Right forelimb (tissue), 1 donor: ENCODE measurements at places on chromosomes 1 and 21.

GRCh38 chr21:35394634-35395369 lies 345.7 kb upstream of the RUNX1 start:
- no peak for DNase-seq

- DNase-seq: peak; percentile 71
These were observed 8.7 kb downstream of the ACAP3 start for GRCh38 chr1:1298861-1299685.

DNA sequence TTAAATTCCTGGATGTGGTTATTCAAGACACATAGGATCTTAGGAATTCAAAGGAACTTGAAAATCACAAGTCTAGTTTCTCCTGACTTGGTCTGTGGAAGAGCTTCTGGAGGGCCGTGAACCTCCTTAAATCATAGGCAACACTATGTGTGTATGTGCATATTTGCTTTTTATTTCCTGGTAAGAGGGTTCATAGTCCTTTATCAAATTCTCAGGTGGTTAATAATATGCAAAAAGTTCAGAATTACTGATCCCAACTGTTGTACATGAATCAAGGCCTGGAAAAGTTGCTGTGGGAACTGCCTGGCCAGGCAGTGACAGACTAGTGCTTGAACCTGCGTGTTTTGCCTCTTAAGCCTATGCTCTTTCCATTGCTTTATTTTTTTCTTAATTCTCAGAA lies 12.9 kb downstream of the MTR start:
- DNase-seq: no peak

DNA sequence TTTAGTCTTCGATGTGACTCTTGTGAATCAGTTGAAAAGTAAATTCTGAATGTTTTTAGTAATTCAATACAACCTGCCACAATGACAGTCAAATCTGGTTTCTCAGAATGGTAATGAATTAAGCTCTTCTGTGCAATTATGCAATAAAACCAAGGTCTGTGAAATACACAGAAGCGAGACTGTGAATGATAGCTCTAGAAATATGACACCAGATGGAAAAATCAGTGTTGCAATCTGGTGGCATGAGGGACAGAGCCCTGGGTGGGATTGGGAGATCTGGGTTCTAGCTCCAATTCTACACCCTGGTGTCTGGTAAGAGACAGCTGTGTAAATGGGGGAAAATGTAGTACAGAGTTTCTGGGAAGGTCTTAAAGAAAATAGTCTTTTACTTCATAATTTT lies 586.4 kb upstream of the ZRANB2 start:
- DNase-seq: no peak

DNA sequence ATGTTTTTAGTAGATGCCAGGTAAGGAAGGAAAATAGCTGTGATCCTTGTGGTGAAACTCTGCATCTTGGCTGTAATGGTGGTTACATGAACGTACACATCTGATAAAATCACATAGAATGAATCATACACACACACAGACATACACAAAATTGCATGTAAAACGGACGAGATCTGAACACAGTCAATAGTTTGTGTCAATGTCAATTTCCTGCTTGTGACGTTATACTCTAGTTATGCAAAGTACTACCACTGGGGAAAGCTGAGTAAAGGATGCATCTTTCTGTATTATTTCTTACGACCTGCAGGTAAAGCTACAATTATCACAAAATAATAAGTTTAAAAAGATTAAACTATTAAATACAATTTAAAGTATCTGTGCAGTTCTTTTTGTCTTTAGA lies 493.7 kb upstream of the ZP4 start:
- DNase-seq: no peak

DNA sequence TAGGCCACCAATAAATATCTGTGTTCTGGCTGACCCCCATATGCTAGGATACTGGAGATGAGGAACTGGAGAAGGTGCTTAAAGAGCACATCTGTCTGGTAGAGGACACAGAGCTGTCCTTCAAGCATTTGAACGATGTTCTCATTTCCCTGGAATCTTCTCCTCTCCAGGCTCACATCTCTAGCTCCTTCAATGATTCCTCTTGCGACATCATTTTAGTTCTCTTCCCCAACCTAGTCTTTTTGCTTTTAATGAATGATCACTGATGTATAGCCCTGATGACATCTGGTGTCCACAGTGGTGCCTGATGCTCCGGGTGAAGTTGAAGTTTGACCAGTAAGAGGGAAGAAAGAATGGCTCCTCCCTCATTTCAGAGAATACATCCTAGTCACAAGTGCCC lies 80.8 kb upstream of the UBE2U start:
- no peak for DNase-seq

DNA sequence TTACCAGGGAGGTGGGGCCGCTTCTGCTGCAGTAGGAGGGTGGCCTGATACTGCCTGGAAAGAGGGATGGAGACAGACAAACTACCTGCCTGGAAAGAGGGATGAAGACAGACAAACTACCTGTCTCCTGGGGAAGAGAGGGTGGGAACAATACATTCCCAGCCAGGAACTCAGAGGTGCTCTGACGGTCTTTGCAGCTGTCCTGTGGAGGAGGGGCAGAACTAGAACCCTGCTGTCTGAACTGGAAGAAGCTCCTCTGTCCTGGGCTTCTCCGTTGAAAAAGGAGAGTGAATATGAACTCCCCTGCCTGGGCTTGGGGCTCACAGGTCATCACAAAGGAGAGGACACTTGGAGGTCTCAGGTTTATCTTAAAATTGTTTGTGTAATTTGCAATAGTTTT lies 40.3 kb upstream of the ETV3 start:
- no peak for DNase-seq

DNA sequence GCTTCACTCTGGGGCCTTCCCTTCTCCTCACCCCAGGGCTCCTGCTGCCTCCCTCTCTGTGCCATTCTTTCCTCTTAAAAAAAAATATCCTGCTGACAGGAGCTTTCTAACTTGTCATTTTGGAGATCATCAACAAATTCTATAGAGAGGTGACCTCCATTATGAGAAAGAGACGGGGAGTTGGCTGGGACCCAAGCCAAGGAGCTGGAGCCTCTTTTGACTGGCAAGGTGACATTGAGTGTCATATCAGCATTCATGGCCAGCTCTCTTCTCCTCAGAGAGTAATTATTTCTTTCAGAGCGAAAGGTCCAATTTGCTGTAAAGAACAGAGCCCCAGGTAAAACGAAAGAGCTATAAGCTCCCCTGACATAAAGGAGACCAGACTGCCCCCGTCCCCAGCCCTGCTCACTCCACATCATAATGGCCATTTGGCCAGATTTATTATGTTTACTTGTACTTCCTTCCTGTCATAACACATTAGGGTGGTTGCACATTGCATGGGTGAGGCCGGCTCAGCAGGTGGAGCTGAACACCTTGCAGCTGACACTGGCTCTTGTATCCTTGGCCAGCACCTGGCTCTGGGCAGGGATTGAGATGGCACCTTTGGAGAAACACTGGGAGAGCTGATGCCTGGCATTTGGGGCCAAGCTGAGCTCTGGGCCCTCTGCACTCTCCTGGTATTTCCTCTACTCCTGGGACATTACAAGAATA lies 404.0 kb upstream of the VAMP3 start:
- DNase-seq: no peak

DNA sequence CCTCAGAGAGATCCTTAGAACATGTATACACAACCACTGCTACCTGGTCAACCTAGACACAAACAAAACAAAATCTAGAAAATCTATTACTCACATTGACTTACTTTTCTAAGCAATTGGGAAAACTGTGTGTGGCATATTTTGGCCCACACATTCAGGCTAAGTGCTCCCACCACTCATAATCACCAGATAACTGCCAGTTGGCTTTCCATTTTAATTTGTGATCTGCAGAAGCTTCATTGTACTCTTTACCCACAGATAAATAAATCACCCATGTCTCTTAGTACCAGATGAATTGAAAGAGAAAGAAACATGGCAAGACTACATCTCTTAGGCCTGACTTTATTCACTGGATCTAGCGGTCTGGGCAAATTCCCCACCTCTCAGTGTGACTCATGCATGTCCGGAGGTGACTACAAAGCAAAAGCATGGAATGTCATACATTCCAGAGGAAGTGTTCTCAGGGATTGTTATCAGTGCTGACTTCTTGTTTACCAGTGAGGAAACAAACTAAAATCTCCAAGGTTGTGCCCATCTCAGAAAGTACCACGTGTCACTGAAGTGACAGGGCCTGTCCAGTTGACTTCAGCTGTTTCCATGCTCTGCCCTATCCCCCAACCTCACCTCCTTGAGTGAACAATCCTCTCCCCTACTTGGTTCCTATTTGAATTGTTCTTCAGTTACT lies 52.4 kb upstream of the BCL10 start:
- no peak for DNase-seq

GRCh38 chr21:41648591-41649031 lies 118.2 kb downstream of the RIPK4 start:
- no peak for DNase-seq

GRCh38 chr1:30601316-30602085 lies 121.9 kb downstream of the MATN1 start:
- no peak for DNase-seq

DNA sequence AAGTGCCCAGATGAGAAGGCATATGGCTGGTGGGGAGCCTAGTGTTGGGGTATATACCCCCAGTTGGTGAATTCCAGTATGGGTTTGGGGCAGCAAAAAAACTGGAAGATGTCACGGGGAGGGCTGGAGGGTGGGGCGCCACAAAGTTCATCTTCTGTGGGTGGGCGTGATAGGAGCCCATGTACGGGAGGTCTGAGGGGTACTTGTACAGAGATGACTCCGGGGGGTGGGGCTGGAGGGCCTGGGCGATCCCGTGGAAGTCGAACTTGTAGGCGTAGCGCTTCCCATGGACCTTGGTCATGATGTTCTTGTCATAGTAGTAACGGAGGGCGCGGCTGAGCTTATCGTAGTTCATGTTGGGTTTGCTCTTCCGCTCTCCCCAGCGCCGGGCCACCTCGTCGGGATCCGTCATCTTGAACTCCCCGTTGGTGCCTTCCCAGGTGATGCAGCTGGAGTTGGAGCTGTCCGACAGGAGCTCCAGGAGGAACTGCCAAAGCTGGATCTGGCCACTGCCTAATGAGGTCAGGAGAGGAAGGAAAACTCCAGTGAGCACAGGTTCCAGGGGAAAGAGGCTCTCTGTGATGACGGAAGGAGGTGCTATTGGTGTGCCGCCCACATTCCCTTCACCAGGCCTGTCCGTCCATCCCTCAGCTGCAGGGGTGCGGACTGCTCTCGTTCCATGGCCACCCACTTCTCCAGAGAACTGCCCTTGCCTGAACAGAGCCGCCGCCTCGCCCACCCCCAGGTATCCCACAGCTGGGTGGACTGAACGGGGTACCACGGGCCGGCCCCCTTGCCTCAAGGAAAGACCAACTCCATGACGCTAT lies 114.7 kb downstream of the ERG start:
- no peak for DNase-seq

- DNase-seq: no peak
These were observed 102.9 kb downstream of the GABPA start for GRCh38 chr21:25837533-25838265.

DNA sequence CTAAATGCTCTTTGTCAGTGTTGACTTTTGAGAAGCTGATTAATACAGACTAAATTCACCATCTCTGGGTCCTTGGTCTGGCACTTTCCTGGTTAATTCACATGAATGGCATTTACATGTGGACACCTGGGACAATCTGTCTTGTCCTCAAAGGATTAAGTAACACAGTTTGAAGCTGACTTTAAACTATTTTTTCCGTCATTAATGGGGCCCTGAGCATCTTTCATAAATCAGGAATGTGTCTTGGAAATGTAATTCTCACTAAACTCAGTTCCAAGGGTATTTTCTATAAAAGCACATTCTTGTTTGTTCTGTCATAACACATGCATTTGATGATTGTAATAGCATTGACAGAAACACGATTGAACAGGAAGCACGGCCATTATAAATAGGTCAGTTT lies 26.7 kb upstream of the NBL1 start:
- DNase-seq: no peak

- DNase-seq: no peak
These were observed 42.9 kb downstream of the USP25 start for GRCh38 chr21:15772654-15773053.

GRCh38 chr1:35640380-35641232 lies 720 bp downstream of the PSMB2 start:
- no peak for DNase-seq

GRCh38 chr1:91611483-91611917 lies 110.8 kb downstream of the CDC7 start:
- DNase-seq: no peak

DNA sequence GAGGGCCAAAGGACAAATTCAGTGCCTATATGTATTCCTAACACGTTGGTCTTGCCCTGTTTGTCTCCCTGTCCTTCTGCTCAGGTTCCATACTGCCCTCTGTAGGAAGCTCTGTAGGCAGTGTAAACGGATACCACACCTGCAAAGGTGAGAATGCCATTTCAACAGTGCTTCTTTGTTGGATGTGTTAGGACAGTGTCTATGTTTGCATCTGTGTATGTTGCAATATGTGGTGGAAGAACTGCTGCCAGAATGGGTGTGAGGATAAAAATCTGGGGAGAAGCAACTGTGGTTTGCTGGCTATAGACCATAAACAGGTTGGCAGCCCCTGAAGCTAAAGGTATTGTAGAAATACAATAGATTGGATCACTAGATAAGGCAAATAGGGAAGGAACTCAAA lies 113.1 kb upstream of the BMP8A start:
- DNase-seq: no peak

GRCh38 chr1:57530206-57530910 lies 106.5 kb upstream of the DAB1 start:
- no peak for DNase-seq

- DNase-seq: no peak
These were observed 32.4 kb upstream of the SLC16A1 start for GRCh38 chr1:112988367-112988766.

DNA sequence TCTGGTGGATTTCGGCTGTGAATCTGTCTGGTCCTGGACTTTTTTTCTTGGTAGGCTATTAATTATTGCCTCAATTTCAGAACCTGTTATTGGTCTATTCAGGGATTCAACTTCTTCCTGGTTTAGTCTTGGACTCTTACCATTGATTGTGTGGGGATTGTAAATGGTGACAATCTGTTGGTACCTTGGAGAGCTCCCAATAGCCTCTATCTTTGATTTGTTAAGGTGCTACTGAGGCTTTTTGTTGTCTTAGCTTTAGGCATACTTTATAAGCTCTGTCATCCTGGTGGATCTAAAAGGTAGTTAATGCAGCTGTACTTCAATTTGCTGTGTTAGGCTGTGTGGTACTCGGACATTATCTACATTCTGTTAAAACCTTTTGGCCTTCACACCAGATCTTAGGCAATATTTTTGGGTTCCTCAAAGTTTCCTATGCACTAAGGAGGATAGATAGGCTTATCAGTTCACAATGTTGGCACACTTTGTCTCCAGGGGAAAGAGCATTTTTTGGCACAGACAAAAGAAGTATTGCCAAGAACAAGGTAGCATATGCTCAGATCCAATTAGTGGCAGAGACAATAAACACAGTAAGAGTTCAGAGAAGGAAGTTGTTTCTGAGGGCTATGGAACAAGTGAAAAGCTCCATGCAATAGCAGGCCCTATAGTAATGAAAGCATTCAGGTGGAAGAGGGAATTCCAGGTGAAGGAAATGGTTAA lies 230.4 kb downstream of the PDE4B start:
- DNase-seq: no peak
